ENCODE measurements at places on chromosomes 6 and 20.

GRCh38 chr20:56893226-56893917 is 264.3 kb downstream of the TFAP2C start:
- no peak for DNase-seq

GRCh38 chr20:9617940-9618339 is 103.5 kb downstream of the LAMP5 start:
- DNase-seq: no peak

DNA sequence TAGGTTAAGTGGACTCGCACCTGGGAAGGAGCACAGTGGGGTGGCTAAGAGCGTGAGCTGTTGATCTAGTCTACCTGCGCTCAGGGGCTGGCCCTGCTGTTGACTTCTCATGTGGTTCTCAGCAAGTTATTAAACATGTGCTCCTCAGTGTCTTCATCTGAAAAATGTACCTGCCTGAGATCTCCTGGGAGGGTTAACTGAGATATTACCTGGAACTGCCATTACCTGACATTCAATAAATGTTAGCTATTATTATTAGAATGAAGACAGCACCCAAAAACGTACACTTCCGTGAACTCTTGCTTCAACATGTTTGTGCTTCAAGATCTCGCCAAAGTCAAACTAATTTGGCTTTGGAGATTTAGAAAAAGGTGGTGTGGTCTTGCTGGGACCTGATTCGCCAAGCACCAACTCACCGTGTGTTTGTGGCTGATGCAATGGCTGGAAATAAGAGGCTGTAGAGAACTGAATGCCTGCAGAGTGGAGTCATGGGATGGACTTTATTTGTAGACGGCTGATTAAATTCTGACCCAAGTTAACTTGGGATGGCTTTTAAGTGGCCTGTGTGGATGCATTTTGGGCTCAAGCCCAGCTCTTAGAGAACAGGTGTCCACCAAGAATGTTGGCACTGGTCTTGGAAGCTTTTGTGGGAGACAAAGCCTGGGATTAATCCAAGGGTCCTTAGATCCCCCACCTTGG is 692.9 kb downstream of the QKI start:
- DNase-seq: no peak

DNA sequence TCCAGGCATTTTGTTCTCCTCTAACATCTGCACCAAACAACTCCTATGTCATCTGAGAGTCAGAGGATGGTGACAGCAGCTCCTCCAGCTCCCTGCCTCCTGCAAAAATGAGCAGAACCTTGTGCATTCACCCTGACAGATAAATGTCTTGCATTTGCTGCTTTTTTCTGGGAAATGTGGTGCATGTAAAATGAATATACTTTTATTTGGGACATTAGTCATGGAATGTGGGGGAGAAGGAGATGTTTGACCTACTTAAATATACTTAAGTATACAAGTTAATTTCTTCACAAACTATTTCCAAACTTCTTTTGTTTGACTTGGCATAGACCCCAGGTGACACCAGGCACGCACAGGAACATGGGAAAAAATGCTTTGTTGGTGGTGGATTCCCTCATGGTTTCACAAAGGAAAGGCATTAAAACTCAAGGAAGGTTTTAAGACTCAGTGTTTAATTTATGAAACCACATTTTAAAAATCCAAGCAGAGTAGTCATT is 181.8 kb upstream of the MCHR2 start:
- DNase-seq: no peak

DNA sequence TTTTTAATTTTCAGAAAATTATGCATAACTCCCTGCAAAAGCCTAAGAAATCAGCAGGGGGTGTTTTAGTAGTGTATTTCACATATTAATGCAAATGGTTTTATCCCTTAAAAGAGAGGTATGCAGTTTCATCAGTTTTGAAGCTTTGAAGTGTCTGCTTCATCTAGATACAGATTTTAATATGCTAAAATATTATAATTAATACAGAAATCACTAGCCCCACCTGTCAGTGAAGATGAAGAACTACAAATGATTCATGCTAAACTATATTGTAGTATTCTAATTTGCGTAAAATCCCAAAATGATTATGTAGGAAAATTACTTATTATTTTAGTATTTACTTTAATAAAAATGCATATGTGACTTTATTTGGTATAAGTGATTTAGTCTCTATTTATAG is 2.9 kb upstream of the TFB1M start:
- DNase-seq: no peak

DNA sequence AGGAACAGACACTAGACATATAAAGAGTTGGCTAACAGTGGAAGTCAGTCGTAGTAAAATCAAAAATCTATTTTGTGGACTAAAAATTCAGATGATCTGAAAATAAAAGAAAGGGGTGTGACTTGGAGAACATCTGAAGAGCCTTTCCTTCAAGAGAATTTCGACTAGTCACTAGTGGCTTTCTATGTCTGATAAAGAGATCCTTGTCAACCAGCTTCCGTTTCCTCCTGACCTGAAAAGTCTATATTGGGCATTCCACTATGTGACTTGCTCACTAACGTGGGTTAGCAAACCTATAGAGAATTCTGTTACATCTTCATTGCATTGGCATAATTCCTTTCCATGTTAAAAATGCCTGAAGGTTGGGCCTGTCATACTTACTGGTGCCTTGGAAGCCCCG is 25.9 kb downstream of the TRAF3IP2 start:
- no peak for DNase-seq

GRCh38 chr6:16783509-16783908 is 22.2 kb upstream of the ATXN1 start:
- DNase-seq: no peak

DNA sequence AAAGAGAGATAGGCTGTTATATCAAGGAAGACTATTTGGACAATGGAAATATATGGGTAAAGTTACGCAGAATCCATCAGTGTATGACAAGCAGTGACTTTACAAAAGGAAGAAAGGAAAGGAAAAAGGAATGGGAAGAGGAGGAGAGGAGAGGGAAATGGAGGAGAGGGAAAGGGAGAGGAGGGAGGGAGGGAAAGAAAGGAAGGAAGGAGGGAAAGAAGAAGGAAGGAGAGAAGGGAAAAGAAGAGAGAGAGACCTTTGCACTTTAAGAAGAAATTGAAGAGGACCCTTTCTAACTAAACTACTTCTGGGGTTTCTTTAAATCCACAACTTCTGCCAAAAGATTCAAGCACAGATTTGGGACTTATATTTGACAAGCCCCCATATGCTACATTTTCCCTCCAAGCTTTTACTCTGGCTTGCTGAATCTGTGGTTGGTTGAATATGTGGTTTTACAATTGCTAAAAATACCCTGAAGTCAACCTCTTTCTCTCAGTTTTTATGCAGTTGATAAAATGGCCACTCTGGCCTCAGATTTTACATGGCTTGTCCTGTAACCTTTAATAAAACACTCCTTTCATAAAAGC is 120.8 kb upstream of the RAB32 start:
- DNase-seq: no peak

GRCh38 chr20:63588641-63589041 is 14.6 kb upstream of the HELZ2 start:
- DNase-seq: peak; percentile 84

DNA sequence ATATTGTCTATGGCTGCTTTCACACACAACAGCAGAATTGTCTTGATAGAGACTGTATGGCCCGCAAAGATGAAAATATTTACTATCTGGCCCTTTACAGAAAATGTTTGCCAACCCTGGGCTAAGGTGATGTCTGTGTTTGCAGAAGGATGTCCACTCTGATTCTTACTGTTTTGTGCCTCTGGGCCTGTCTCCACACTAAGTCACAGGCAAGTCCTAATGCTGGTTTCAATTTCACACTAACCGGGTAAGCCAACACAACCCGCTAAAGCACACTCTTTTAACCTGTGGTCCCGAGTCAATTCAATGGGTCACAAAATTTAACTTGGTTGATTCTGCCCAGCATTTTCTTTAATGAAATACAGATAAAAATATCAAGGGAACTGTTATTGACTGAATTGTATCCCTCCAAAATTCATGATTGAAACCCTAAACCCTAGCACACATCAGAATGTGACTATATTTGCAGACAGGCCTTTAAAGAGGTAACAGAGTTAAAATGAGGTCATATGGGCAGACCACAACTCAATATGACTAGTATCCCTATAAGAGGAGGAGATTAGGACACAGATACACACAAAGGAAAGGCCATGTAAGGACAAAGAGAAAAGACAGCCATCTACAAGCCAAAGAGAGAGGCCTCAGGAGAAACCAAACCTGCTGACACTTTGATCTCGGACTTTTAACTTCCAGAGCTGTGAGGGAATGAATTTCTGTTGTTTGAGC is 78.4 kb downstream of the FYN start:
- no peak for DNase-seq

- DNase-seq: peak; percentile 55
Observed at GRCh38 chr20:32971703-32972161, 32.5 kb downstream of the SUN5 start.

- no peak for DNase-seq
Observed at GRCh38 chr6:56643379-56644089, 845 bp upstream of the DST start.

GRCh38 chr20:39661833-39662232 is 699.7 kb downstream of the DHX35 start:
- no peak for DNase-seq

DNA sequence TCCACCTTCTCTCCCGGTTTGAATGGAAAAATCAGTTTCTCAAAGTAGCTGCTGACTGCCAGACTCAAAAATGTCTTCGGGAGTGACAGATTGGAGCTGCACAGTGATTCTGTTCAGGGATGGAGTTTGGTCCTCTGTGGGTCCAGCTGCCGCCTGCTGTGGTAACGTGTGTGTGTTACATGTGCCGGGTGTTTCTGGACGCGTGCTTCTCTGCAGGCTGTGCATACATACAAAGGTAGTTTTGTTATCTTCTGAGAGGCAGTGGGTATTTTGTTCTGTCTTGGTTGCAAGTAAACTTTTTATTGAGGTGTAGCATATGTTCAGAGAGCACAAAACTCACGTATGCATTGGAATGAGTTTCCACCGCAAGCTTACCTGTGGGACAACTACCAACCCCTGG is 41.3 kb upstream of the NAA20 start:
- no peak for DNase-seq

DNA sequence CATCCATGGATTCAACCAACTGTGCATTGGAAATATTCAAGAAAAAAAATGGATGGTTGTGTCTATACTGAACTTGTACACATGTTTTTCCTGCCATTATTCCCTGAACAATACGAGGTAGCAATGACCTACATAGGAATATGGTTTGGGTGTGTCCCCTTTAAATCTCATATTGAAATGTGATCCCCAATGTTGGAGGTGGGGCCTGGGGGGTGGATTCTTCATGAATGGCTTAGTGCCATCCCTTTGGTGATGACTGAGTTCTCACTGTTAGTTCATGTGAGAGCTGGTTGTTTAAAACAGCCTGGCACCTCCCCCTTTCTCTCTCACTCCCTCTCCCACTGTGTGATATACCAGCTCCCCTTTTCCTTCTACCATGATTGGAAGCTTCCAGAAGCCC is 139.8 kb upstream of the BACH2 start:
- DNase-seq: no peak

DNA sequence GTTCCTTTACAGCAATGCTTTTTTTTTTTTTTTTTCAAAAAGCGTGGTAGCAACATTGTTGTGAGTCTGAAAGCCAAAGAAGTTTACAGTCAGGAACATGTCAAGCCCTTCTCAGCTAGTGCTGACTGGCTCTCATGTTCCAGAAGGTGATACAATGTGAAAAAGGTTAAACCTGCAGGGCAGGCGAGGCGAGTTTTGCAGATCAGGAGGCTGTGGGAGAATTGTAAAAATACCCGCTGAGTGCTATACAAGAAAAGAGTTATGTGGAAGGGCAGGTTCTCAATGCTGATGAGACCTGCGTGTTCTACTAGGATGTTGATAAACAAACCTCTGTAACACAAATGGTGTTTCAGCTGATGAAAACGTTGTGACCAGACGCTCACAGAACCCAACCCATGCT is 30.9 kb upstream of the RPP40 start:
- no peak for DNase-seq

DNA sequence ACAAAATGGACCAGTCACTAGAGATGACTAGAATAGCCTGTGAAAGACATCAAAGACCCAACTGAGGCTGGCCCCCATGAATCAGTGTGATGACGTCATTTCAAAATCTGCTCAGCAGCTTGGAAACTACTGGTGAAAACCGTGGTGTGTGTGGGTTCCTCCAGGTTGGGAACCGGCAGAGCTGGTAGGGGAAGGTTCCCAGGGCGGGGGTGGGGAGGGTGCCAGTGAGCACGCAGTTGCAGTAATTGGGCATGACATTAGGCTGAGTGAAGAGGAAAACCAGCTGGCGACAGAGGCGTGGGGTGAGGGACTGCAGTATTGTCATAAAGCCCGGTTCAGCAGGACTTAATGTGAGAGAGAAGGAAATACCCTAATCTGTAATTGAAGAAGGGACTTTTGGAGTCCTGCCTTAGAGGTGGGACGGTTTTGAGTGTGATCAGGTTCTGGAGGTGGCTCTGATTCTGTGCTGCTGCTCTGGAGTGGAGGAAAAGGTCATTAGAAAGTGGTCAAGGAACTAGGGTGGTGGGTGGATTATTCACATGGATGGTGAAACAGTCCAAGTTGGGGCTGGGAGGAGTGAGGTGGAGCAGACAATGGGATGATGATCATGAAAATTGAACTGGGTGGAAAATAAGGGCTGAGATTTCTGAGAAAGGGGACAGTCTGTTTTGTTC is 52.0 kb upstream of the MTHFD1L start:
- DNase-seq: no peak

DNA sequence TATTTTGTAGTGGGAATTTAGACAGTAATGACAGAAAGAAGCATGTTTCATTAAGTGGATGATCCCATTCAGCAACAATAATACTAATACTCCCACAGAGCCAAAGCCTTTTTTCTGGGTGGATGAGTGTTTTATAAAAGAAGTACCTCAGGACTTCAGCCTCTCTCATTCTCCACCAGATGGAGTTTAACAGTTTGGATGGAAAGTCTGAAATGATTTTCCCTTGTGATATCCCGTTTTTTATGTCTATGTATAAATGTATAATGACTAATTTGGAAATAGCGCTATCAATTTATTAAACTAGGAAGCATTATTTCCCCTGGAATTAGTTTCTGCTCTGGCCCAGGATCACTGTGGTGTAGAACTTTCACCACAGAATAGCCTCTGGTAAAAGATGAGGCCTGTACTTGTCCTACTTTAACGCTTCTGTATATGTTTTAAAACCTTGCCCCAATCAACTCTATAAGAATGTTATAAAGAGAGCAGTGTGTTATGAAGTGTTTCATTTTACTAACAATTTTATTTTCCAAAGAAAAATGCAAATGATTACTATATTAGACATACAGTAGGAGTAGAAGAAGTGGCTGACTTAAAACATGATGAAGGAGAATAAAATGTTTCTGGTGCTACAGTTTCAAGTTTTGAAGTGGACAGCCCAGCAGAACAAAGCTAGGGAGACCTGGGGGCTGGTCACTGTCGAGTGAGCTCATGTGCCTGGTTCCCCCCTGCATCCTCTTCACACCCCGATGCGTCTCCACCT is 135.6 kb downstream of the HIVEP1 start:
- DNase-seq: no peak

- DNase-seq: no peak
Observed at GRCh38 chr20:9999645-10000044, 35.1 kb upstream of the ANKEF1 start.

- no peak for DNase-seq
Observed at GRCh38 chr6:2777249-2777648, 12.1 kb downstream of the WRNIP1 start.
